ENCODE measurements at places on chromosomes 7 and 10. TPM values are rescaled to one million over a fixed set of nuclear protein-coding genes. Genes with fewer than 3 reads are reported as not detected.

Gene GPR22
- 7.9 TPM for polyA plus RNA-seq

Gene IFIT2
- 1.8 TPM for polyA plus RNA-seq

Gene SNX10
- 276 TPM for polyA plus RNA-seq

Gene CCDC172
- polyA plus RNA-seq = not detected

Gene DEPP1
- polyA plus RNA-seq = 9.9 TPM

Gene TWIST1
- polyA plus RNA-seq = not detected

Gene SPDYE5
- 0.25 TPM for polyA plus RNA-seq

Gene SPDYE1
- 0.11 TPM for polyA plus RNA-seq

Gene CFTR
- polyA plus RNA-seq = 1.6 TPM

Gene ANKRD61
- not detected for polyA plus RNA-seq

Gene EPDR1
- 59.1 TPM for polyA plus RNA-seq

Gene INA
- polyA plus RNA-seq = 395 TPM

Gene ENTPD7
- 0.18 TPM for polyA plus RNA-seq

Gene HPSE2
- not detected for polyA plus RNA-seq

Gene PSD
- polyA plus RNA-seq = 1.7 TPM

Gene NXPH1
- polyA plus RNA-seq = 4.6 TPM

Gene CYP3A7
- polyA plus RNA-seq = not detected

Gene SORBS1
- polyA plus RNA-seq = 48.0 TPM

Gene CNPY1
- 3.8 TPM for polyA plus RNA-seq

Gene NODAL
- polyA plus RNA-seq = 0.99 TPM

Gene SEC61G
- polyA plus RNA-seq = 461 TPM

Gene RBP4
- polyA plus RNA-seq = 8.2 TPM

Gene GPR141
- polyA plus RNA-seq = not detected

Gene FAM171A1
- 20.5 TPM for polyA plus RNA-seq

Gene ATP6V0A4
- polyA plus RNA-seq = not detected

Gene ACSM6
- polyA plus RNA-seq = not detected

Gene CPVL
- not detected for polyA plus RNA-seq

Gene MAPK8
- polyA plus RNA-seq = 12.5 TPM

Gene ASIC3
- 3.1 TPM for polyA plus RNA-seq

Gene TMEM270
- not detected for polyA plus RNA-seq

Gene CUZD1
- not detected for polyA plus RNA-seq

Gene CRHR2
- polyA plus RNA-seq = not detected

Gene PDLIM1
- polyA plus RNA-seq = not detected

Gene GNAT3
- polyA plus RNA-seq = not detected

Gene VGF
- polyA plus RNA-seq = 10.7 TPM

Gene OR2A1
- polyA plus RNA-seq = not detected

Gene ZNF853
- polyA plus RNA-seq = not detected

All from Purkinje cell (primary cell).